ENCODE measurements at places on chromosomes 12 and 14. TPM values are rescaled to one million over a fixed set of nuclear protein-coding genes. Genes with fewer than 3 reads are reported as not detected.

Gene INHBC
- not detected for total RNA-seq

Gene TCL1B
- not detected for total RNA-seq

Gene SLC39A2
- total RNA-seq = not detected

Gene MANSC4
- total RNA-seq = not detected

Gene P2RX7
- not detected for total RNA-seq

Gene LRP6
- 11.5 TPM for total RNA-seq

Gene ZNF641
- total RNA-seq = 5.1 TPM

Gene LRRC9
- not detected for total RNA-seq

Gene TDRD9
- total RNA-seq = 0.14 TPM

Gene CHGA
- total RNA-seq = 1.0 TPM

Gene C14orf39
- total RNA-seq = not detected

Gene PTGES3
- total RNA-seq = 387 TPM

Gene TAS2R30
- not detected for total RNA-seq

Gene EPYC
- not detected for total RNA-seq

Gene CACNB3
- total RNA-seq = 37.0 TPM

Gene LHX5
- total RNA-seq = not detected

Gene SCN8A
- 1.3 TPM for total RNA-seq

Gene ACADS
- 12.5 TPM for total RNA-seq

Gene NUAK1
- 7.0 TPM for total RNA-seq

Gene KRT73
- total RNA-seq = not detected

Gene XPOT
- 49.7 TPM for total RNA-seq

Gene RIPK3
- not detected for total RNA-seq

Gene RHEBL1
- 6.0 TPM for total RNA-seq

Gene KRT71
- total RNA-seq = not detected

Gene MYH6
- 0.08 TPM for total RNA-seq

Gene TPI1
- total RNA-seq = 1,603 TPM

Gene TAS2R19
- total RNA-seq = not detected

Gene RIMKLB
- total RNA-seq = 22.9 TPM

Gene B4GALNT3
- 0.49 TPM for total RNA-seq

Gene USP15
- 29.3 TPM for total RNA-seq

Gene E2F7
- 6.0 TPM for total RNA-seq

Gene ARMH4
- total RNA-seq = 1.5 TPM

Gene TTLL5
- total RNA-seq = 12.5 TPM

Gene PLEKHD1
- 0.03 TPM for total RNA-seq

Gene ARHGAP9
- total RNA-seq = 0.35 TPM

Gene NTF3
- total RNA-seq = not detected

Gene TSHR
- not detected for total RNA-seq

Gene TMEM132C
- not detected for total RNA-seq

Gene PTPRO
- total RNA-seq = 0.12 TPM

Gene MYO1H
- not detected for total RNA-seq

Gene KRT77
- not detected for total RNA-seq

Gene DHRS2
- 6.4 TPM for total RNA-seq

Gene PLEKHG7
- not detected for total RNA-seq

All from A549 treated with Mapracorat at 1 μM for 4 hours (cell line).